ENCODE measurements at places on chromosomes 11 and 22.

DNA sequence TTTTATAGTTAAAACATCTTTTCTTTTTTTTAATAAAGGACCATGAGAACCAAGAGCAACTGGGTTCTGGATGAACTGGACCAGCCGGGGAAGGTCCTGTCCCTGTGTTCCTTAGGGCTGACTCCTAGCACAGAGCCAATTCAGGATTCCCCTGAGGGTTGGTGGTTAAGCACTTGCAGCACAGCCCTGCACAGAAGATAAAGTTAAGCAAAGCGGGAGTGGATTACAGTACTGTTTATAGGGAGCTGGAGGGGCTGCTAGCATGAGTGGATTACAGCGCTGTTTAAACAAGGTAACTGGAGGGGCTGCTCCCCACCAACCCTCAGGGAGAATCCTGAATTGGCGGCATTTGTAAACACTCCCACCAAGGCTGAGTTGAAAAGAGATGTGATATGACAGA, 90.6 kb downstream of the CELSR1 start:
- DNase-seq, result no peak

- DNase-seq, result no peak
Observed at GRCh38 chr11:100619484-100619883, 67.6 kb upstream of the ARHGAP42 start.

DNA sequence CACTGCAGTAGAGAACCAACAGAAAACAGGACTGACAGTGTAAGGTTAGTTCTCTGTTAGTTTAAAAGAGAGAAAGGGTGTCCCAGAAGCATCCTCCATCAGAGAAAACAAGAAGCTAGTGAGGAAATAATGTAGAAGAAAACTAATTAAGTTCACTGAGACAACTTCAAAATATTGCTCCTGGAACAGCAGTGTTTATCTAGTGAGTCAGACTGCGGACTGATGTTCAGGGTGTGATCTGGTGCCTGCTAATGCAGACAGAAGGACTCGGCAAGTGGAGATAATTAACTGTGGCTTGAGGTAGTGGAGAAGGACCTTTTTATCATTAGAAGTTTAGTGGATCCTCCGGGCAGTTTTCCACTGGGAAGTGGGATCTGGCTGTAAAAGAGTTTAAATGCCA, 55.4 kb downstream of the CDON start:
- DNase-seq, result no peak

GRCh38 chr11:121577106-121577848, 124.5 kb upstream of the SORL1-AS1 start:
- DNase-seq, result no peak

DNA sequence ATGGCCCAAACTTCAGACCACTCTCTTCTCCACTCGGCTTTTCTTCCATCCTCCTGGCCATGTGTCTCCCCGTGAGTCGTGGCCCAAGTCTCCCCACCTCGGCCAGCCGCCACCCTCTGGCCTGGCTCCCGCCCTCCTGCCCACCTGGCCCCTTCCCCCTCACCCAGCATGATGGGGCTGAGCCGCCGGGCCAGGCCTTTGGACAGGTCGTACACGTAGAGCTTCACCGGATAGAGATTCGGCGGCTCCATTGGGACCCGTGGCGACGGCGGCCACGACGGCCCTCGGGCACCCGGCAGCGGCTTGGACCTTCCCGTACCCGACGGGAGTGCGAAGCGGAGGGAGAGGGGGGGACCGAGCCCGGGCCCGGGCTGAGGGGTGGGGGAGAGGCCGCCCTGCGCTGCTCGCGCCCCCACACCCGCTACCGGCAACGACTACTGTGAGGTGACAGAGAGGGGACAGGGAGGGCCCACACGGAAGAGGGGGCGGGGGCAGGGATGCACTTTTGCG, at the start of gene DESI1:
DESI1 (minus strand) TSS at position 455 of the 510 bp plus-strand sequence; CDS start at position 251, 204 bp downstream.
- no peak for DNase-seq

DNA sequence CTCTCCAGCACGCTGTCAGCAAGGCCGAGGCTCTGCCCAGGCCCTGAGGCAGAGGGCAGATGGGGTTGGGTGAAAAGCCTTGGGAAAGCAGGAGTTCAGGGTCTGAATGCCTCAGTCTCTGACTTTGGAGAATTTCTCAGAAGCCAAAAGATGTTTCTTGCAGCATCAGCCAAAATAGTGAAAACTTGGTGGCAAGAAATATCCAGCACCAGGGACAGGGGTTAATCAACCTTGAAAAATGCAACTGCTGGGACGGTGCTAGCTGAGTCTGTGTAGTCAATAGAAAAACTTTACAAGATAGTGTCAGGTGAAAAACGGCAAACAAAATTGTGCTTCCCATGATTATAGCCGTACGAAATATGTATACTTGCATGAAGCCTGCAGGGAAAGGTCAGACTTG, 1.4 kb upstream of the ABCC8 start:
- no peak for DNase-seq

DNA sequence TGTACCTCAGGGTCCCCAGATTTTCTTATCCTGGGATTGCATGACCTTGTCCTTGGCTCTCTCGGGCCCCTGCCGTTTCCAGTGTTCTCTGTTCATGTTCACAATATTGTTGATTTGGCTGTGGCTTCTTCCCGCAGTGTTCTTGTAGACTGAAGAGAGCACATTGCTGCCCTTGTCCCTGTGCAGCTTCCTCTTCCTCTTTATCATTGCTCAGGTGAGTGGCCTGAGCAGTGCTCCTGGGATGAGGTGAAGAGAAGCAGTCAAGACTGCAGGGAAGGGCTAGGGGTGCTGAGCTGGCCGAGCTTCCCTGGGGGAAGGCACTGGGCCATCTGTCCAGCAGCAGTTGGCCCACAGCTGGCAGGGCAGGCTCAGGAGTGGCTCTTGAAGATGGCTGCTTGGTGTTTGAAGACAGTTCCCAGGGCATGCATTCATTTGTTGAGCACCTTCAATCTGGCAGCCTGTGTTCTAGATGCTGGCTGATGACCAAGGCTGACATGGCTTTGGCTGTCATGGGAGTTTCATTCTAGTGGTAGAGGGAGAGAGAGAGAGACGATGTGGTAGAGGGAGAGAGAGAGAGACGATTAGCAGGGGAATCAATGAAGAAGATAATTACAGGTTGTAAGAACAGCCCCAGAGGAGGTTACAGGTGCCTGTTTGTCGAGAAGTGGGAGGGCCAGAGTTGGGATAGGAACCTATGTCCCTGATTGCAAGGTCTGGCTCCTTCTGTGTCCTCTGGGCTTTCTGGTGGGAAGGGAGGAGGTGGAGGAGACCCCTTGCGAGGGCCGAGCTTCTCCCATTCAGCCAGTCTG, 17.4 kb downstream of the BMAL1 start:
- DNase-seq, result no peak

GRCh38 chr22:35203583-35203982, 53.7 kb upstream of the HMGXB4 start:
- DNase-seq, result no peak

DNA sequence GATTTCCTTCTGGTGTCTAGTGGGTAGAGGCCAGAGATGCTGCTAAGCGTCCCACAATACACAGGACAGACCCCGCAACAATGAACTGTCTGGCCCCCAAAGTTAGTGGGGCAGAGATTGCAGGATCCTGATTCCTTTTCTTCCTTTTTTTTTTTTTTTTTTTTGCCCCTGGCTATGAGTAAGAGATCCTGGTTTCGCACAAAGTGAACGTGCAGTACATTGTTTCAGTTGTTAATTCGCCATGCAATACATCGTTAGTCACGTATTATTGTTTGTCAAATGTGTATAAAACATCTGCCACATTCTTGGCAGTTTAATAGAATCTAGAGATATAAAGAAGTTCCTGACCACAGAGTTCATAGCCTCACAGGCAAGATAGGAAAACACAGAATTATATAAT, 20.2 kb downstream of the ST3GAL4 start:
- no peak for DNase-seq

DNA sequence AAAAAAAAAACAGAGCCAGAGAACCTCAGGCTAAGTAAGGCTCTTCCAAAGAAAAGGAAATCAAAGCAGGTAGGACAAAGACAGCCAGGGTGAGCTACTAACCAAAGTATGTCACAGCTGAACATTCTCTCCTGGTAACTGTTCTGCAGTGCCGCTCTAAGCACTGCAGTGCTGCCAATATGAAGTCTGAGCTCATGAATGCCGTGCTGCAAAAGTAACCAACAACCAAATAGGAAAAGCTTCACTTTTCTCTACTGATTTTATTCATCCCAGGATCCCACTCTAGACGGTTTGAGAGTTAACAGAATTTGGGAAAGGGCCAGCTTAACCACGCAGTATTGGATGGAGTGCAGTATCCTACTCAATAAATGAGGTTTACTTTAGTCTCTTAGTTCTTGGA, 3.5 kb downstream of the SIK3 start:
- no peak for DNase-seq

DNA sequence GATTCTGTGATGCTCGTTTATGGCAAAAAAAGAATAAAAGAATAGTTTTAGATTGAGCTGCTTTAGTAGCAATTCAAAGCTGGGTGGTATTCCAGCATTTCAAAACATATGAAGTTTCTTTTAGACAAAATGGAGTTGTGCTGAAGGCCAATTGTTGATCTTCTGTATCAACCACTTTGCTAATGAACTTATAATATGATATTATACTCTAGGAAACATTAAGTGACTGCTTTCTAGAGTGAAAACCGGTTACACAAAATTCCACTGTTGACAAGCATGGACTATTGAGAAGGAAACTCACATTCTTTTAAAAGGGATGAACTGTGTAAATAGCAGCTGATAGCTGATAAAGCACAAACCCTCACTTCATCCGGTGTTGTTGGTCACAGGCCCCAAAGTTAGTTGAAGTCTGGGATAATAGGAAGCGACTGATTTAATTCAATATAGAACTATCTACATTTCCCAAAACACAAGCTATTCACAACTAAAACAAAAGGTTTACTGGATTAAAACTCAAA, 255.1 kb downstream of the CADM1 start:
- no peak for DNase-seq

GRCh38 chr22:25373961-25374360, 154.5 kb downstream of the CRYBB2 start:
- no peak for DNase-seq
